ENCODE measurements at places on chromosomes 12 and 14.

- no peaks in the 10 kb centered on the region for H3K36me3 ChIP-seq
- peaks cover 24% of the 10 kb centered on the region for H3K27me3 ChIP-seq
- no peak overlapping the region for H3K27ac ChIP-seq
- peak; percentile 73 for DNase-seq
- H3K4me3 ChIP-seq: peak overlapping the region; percentile 84
- H3K4me1 ChIP-seq: peaks cover 9% of the 10 kb centered on the region
Measured at GRCh38 chr12:110826592-110827200, 20.1 kb upstream of the CCDC63 start.

DNA sequence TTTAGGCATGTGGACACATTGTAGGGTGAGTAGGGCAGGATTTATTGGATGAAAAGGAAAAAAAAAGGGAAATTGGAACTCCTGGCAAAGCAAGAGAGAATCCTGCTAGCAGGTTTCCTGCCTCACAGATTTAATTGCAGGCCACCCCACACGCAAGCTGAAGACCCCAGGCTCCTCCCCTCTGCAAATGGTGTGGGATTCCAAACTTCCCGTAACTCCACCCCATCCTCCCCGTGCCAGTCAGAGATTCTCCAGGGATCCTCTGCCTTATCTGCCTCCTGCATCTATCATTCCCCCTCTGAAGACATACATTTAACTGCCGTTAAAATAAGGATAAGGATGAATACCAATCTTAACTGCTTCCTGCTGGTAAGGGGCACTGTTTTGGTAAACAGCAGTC, 249.8 kb upstream of the GARIN2 start:
- no peaks in the 10 kb centered on the region for H3K27me3 ChIP-seq
- no peak for DNase-seq
- peaks cover 1% of the 10 kb centered on the region for H3K4me1 ChIP-seq

DNA sequence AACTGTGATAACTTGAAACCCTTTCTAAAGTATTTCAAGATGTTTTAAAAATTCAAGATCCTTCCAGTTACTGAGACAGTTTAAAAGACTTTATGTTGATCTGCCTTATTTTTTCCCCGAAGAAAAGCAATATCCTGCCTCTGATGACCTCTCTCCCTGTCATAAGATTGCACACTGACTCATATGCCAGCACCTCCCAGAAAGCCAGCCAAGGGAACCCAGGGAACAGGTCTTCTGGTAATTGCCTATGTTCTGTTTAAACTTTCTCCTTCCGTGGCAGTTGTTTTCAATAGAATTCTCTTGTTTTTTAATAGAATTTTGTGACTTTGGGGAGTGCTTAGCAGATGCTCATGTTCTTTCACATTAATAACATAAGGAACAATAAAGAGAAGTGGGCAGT, 300.2 kb upstream of the PRKD1 start:
- no peaks in the 10 kb centered on the region for H3K36me3 ChIP-seq
- H3K4me1 ChIP-seq: peaks cover 45% of the 10 kb centered on the region
- peak overlapping the region; percentile 48 for H3K4me3 ChIP-seq
- H3K27me3 ChIP-seq: no peaks in the 10 kb centered on the region
- peak; percentile 51 for DNase-seq

DNA sequence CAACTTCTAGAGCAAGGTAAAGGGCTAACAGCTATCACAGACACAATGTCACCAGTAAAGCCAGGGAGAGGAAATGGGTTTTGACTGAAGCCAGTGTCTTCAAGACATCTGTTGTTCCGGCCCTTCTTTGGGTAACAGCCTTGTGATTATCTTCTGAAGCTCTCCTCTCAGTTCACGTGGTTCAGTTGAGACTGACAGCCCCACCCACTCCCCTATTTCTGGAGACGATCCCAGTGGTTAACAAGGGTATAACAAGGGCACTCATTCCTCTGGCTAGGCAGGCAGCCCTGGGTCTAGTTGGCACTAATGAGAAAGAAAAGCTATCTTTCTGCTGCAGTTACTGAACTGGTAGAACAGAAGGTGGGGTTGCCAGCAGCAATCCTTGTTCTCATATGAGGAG, 6.9 kb downstream of the GNPTAB start:
- peaks cover 41% of the 10 kb centered on the region for H3K4me1 ChIP-seq
- H3K4me3 ChIP-seq: no peak overlapping the region
- H3K27ac ChIP-seq: no peak overlapping the region
- H3K27me3 ChIP-seq: no peaks in the 10 kb centered on the region

DNA sequence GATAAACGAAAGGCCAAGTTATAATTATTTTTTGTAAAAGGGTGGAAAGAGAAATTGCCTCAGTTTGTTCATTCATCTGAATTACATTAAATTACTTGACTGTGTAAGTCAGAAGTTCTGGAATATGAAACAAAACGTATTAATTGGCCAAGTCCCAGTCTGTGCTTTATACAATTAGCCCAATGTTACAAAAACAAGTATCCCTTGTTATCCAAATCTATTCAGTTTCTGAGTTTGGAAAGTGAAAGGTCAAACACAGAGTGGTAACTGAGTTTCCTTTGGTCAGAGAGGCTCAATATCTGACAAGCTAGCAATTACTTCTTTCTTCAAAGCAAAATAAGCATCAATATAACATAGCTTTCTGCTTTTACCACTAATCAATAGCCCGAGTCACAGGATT, 62.6 kb downstream of the SPPL3 start:
- no peaks in the 10 kb centered on the region for H3K27me3 ChIP-seq
- H3K36me3 ChIP-seq: no peaks in the 10 kb centered on the region
- no peak for DNase-seq
- peaks cover 9% of the 10 kb centered on the region for H3K4me1 ChIP-seq

DNA sequence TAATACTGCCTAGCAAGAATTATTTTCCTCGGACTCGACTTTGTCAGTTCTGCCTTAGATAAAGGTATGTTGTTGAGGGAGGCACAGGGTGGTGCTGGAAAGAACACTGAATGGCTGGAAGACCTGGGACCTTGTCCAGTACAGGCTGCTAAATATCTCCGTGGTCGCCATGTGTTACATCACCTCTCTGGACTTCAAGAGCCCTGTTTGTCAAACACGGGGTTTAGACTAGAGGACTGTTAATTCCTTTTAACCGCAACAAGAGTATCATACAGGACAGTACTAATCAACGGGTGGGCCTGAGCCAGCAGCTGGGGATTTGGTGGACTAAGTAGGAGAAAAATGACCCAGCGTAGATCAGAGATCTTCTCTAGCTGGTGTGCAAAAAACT, 476.3 kb downstream of the LRIG3 start:
- no peak overlapping the region for H3K27ac ChIP-seq
- H3K27me3 ChIP-seq: no peaks in the 10 kb centered on the region
- no peaks in the 10 kb centered on the region for H3K36me3 ChIP-seq
- H3K4me3 ChIP-seq: no peak overlapping the region

- H3K27ac ChIP-seq: no peak overlapping the region
- H3K36me3 ChIP-seq: no peaks in the 10 kb centered on the region
- no peaks in the 10 kb centered on the region for H3K4me1 ChIP-seq
- H3K4me3 ChIP-seq: no peak overlapping the region
Measured at GRCh38 chr12:58719161-58719560, 201.1 kb downstream of the LRIG3 start.

GRCh38 chr12:1453810-1454209, 140.6 kb downstream of the FBXL14 start:
- no peak for DNase-seq
- peaks cover 31% of the 10 kb centered on the region for H3K36me3 ChIP-seq
- H3K27me3 ChIP-seq: no peaks in the 10 kb centered on the region

DNA sequence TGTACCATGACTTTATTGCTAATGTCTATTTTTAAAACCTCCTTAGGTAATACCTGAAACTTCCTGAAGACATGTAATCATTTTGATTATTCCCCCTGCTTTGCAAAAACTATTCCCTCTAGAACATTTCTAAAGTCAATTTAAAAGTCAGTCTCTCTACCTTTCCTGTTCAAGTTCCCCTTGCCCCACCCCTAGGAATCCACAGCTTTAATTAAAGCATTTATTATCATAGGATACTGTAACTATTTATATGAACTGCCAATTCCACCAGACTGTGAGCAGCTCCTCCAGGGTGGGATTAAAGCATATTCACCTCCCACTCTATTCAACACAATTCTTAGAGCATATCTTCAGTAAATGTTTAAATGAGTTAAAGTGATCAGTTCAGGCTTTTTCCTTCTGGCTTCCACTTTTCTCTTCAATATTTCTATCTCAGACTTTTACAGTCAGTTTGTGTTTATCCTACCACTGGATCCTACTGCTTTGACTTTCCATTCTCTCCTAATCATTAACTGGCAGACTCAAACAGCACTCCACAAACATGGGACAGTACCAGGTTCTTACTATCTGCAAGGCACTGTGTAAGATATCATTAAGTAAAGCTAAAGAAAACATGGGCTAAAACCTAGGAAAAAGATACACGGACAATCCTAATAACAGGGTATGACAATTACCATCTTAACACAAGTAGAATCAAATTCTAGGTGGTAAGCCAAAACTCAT, 39.1 kb downstream of the PTPN21 start:
- H3K27ac ChIP-seq: no peak overlapping the region
- H3K4me1 ChIP-seq: peaks cover 20% of the 10 kb centered on the region
- H3K4me3 ChIP-seq: no peak overlapping the region

GRCh38 chr12:93982771-93983315, 165.5 kb upstream of the PLXNC1 start:
- H3K27me3 ChIP-seq: no peaks in the 10 kb centered on the region
- DNase-seq: peak; percentile 68
- H3K36me3 ChIP-seq: no peaks in the 10 kb centered on the region
- peaks cover 38% of the 10 kb centered on the region for H3K4me1 ChIP-seq
- peak overlapping the region; percentile 37 for H3K27ac ChIP-seq
- H3K4me3 ChIP-seq: no peak overlapping the region

DNA sequence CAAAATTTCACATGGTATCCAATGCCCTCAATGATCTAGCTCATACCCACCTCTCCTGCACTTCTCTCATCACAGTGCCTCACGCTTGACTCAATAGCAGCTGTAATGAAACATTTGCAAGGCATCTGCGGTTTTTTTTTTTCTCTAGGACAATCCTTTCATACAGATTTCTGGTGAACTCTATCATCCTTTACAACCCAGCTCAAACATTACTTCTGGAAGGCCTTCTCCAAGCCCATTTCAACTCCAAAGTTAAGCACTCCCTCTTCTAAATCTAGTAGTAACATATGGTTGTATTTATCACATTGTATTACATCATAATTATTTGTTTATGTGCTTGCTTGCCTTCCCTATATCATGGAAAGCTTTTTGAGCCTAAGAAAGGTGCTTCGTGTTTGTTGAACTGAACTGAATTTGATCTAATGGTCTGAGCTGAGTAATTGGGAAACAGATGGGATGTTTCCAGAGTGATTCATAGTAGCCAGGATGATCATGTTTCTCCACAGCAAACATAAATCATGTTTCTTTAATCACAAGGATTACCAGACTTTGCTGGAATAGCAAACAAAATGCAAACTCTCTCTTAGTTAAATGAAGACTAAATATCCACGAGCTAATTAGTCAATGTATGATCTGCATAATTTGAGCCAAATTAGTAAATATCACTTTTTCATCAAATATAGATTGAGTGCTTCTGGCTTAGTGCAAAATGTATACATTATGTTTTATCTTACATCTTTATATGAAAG, 14.3 kb downstream of the CFL2 start:
- H3K27ac ChIP-seq: peak overlapping the region; percentile 83
- peak; percentile 89 for DNase-seq
- peaks cover 38% of the 10 kb centered on the region for H3K4me1 ChIP-seq
- peak overlapping the region; percentile 81 for H3K4me3 ChIP-seq
- H3K36me3 ChIP-seq: no peaks in the 10 kb centered on the region

DNA sequence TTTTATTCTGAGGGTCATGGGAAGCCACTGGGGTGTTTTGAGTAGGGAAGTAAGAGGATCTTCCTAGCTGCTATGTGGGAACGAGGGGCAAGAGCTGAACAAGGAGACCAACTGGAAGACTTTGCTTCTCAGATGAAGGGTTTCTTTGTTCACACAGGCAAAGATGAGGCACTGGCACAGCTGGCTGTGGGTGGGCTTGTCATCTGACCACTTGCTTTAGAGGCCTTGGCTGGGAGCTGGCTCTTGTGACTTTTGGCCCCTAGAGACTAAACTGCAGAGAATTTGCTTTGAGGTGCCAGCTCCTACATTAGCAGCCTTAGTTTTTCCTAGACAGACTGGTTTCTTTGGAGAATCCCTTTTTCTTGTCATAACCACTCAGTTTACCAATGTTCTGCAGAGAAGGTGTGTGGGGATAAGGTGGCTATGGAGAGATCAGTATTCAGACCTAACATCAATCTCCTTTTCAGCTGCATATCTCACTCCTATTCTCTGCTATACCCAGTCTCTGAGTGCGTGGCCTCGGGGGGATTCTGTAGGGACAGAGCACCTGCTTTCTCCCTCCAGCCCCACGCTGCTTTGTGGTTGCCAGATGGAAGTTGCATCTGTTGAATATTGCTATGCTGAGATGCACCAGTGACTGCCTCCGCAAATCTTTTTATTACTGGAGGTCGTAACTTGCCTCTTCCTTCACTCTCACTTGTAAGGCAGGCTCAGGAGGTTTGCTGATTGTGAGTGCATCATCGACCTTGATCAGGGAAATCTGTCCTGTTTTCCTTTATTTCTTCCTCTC, 12.7 kb downstream of the PPP2R5C start:
- no peak for DNase-seq
- peaks cover 7% of the 10 kb centered on the region for H3K4me1 ChIP-seq
- no peaks in the 10 kb centered on the region for H3K36me3 ChIP-seq
- peaks cover 6% of the 10 kb centered on the region for H3K27me3 ChIP-seq
- H3K27ac ChIP-seq: no peak overlapping the region

DNA sequence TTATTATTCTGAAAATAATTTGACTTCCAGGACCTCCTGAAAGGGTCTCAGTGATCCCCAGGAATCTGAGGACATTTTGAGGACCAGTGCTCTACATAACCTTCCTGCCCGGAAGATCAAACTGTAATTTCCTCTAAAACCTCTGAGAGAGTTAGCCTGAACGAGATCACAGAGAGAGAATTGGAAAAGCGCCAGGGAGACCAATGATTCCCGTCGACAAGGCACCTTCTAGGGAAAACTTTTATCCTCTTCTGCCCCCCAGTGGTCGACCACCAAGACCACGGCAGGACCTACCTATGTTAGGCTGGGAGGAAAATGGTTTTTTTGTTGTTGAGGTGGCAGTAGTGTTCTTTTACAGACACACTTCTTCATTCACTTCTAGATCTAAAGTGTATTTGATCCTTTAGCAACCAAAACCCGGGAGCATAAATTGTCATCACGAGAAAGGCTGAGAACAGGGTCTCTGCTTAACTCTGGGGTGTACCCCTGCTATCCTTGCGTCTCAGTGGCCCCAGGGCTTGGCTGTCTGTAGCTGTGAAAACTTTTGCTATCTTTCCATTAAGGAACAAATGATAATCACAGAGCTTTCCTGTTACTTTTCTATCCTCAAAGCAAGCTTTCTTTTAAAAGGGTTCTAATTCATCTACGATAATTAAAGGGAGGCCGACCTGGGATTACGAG, 62.9 kb upstream of the NID2 start:
- DNase-seq: peak; percentile 92
- peak overlapping the region; percentile 68 for H3K27ac ChIP-seq
- peaks cover 2% of the 10 kb centered on the region for H3K27me3 ChIP-seq

Data from HFFc6 (cell line).